ENCODE measurements at places on chromosomes 4 and X.

DNA sequence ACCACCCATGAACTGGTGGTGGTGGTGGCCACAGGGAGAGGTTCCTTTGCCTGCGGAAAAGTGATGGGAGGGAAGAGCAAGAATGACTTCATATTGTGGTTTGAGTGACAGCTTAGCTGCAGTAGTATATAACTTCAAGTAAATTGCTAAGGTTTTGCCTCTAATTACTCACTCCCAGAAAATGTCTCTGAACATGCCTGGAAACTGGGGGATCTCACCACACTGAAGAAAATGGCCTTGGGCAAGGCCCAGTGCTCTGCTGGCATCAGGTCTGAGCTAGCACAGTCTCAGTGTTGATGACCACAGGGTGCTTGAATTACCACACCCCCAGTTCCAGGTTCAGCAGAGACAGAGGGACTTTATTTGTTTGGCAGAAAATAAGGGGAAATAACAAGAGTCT is 2085.4 kb downstream of the ARAP2 start:
- DNase-seq = no peak

DNA sequence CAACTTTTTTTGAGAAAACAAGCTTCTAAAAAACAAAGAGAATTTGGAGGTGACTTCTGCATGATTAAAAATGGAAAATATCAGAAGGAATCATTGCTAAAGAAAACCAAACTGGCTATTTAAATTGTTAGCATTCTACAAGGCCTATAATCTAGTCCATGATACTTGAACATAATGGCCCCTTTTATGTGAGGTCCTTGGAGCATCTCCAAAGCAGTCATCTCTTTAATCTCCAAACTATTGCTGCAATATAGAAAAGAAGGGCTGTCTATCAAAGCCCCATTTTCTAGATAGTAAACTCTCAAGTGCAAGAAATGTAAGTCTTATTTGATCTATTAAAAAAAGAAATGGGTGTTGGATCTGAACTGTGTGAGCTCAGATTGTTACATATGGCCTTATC is 615.1 kb downstream of the CENPC start:
- peak; percentile 23 for DNase-seq

- no peak for DNase-seq
Measured at GRCh38 chrX:15343075-15343476, 7.8 kb upstream of the PIGA start.

DNA sequence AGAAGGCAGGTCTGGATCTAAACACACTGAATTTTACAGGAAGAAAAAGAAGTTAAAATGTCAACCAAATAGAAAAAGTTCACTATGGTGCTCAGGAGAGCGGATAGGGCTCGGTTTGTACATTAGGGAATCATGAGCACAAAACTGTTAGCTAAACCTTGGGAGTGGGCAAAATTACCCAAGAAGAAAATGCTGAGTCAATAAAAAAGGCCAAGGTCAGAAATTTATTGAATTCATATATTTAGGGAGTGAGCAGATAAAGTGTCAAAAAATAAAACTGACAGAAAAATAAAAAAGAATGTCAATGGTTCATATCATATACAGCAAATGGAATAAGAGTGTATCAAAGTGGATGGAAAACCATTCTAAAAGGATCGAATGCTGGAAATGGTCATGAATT is 452.5 kb upstream of the SMIM31 start:
- DNase-seq = no peak

DNA sequence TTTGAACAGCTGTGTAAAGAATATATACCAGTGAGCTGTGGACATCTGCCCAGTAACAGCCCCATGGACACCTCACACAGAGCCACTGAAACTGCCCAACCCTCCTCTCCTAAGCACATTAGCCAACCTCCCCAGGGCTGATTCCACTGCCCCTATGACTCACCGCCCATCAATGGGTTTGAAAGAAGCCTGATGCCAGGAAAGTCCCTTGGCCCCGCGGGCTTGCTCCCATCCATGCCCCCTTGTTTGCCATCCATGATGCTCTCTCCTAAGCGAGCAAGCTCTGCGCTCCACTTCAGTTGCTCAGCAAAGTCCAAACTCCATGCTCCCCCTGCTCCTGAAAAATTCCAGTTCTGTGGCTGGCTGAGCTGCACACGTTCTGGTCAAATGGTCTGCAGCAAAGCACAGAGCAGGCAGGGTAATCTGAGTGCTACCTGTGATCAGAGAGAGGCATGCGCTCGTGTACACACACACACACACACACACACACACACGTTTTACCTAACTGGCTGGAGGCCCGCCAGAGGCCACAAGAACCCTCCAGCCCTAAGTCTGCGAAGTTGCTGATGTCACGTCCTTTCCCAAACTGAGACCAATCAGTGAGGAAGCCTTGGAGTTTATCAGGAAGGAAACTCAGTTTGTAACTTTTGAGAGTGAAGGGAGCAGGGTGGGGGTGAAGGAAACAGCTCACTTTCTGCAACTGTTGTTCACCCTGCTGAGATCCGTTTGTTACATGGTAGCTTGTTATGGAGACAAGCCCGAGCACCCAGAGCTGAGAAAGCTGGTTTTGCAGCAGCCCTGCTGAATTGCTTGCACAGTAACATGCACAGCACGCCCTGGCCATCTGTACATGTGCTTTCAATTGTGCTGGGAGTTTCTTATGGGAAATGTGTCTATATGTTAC is at the start of gene ASB9:
Gene ASB9, minus strand, starts transcription at position 466 of the 904 bp plus-strand sequence. Its CDS starts 209 bp downstream, at position 257.
- no peak for DNase-seq

- DNase-seq = no peak
Measured at GRCh38 chr4:129974730-129975129, 878.8 kb downstream of the C4orf33 start.

- DNase-seq = no peak
Measured at GRCh38 chr4:140162596-140162995, 8.6 kb upstream of the MAML3 start.
